ENCODE measurements at places on chromosomes 1 and 21.

DNA sequence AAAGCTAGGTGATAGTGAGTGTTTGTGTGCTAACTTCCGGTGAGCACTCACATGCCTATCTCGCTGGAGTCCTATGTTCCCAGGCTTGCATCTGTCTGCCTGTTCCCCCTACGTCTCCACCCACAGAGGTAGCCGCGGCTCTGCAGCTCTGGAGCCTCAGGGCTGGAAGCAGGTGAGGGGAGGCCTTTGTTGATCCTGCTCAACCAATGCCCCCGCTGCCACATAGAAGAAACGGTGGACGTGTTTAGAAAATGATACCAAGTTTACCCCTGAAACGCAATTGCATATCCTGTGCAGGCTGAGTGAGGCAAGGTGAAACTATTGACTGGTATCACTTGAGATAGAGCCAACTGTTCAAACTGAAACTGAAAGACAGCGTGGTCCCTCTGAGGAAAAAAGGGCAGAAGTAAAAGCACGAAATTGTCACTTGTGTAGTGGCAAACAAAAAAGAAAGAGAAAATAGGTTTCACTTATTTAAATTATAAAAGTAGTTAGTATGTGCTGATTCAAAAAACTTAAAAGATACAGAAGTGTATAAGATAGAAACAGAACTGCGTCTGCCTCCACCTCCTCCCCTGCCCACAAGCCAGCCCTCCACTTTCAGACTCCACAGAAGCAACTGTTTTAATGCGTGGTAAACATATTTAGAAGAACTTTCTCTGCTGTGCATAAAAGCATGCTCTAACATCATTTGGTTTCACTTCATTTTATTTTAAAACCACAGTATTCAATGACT is 38.6 kb upstream of the ETS2 start:
- DNase-seq = peak; percentile 99

- DNase-seq = no peak
These were observed 166.2 kb downstream of the CLIC6 start for GRCh38 chr21:34834852-34835501.

DNA sequence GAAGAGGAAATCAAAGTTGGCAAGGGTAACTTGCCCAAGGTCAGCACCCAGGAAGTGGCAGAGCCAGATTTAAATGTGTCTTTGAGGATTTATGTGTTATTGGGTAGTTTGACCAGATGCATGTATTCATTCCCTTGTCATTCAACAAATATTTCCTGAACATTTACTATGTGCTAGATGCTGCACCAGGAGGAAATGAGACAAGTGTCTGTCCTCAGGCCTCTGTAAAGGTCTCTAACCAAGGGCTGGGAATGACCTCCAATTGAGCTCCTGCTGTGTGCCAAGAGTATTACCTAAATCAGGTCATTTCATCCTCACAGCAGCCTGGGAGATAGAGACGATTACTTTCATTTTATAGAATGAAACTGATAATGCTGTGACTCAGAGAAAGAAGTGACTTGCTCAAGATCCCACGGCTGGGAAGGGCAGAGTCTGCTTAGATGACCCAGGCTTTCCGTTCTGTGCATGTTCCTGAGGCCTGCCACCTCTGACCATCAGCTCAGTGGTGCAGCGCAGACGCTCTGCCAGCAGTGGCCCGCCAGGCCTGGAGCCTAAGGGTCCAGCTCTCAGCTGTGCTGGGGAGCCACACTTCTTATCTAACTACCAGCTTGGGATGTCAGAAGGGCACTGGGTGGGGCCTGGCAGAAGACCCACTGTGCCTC is 3.5 kb upstream of the TTC22 start:
- DNase-seq = peak; percentile 22

GRCh38 chr1:191542444-191542843 is 615.8 kb upstream of the RGS18 start:
- no peak for DNase-seq

DNA sequence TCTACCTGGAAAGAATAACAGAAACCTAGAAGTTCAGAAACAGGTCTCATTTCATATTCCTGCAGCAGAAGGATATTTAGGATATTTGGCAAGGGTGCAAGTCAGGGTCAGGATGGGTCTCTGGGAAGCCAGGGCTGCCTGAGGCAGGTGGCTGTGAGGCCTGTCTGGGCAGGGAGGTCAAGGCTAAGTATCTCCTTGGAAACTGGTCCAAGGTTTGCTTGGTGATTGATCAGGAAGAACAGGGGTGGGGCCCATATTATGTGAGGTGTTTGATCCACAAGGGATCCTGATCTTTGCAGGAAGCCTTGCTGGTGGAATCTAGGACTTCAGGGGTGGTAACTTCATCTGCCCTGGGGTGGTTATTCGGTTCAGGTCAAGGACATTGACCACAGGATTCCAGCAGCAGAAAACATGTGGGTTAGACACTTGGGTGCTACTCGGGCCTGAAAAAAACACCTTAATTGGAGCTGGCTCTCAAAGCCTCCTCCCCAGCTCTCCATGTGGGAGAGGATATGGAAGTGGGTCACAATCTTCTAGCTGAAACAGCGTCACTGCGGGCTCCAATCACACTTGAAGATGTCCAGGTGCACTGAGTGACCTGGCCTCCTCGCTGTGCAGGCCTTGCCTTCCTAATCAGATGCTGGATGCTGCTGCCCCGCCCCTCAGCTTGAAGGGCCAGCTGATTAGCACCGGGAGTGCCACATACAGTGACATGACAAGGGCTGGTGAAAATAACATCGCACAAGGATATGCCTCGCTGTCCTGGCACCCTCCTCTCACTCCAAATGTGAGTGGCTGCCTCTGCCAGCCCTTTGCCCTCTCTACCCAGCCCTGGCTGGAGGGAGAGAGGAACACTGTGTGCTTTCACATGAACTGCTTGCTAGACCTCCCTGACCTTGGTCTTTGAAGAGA is 8.7 kb downstream of the CTNNBIP1 start:
- DNase-seq = no peak

DNA sequence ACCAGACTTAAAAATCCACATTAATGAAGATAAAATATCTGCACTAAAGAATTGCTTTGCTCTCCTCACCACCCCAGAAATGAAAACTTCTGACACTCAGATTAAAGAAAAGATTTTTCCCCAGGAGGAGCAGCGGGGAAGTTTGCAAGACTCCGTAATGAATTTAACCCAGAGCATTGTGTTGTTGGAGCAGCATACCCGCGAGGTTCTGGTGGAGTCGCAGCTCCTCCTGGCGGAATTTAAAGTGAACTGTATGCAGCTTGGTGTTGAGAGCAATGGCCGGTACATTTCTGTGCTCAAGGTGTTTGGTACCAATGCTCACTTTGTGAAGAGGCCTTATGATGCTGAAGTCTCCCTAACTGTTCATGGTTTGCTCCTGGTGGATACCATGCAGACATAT is 46.4 kb downstream of the VPS13D start:
- peak; percentile 28 for DNase-seq

Measured in MM.1S (cell line).